ENCODE measurements at places on chromosomes 5 and 9.
A peak's percentile ranks its signal among the peaks of the same experiment; 100 is the strongest.

GRCh38 chr5:122499585-122499984 lies 187.5 kb downstream of the SNCAIP start:
- DNase-seq = no peak

GRCh38 chr9:19994296-19994695 lies 205.5 kb upstream of the SLC24A2 start:
- DNase-seq = no peak

- DNase-seq = no peak
Observed at GRCh38 chr5:95866435-95867040, 44.0 kb upstream of the GLRX start.

DNA sequence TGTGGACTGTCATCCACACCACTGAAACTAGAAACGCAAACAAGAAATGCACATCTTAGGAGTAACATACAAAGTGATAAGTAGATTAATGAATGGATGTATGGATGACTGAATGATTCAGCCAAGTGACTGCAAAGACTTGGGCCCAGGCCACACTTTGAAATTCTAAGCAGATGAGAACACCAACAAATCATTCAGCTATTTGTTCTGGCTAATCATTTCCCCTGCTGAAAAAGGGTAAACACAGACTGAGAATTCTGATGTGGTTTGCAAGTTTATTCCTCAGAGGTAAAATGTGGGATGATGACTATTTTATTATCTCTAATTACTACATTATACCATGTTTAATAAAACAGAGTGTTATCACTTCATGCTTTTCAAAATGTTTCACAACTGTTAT lies 163.2 kb upstream of the ADAMTS16 start:
- no peak for DNase-seq

DNA sequence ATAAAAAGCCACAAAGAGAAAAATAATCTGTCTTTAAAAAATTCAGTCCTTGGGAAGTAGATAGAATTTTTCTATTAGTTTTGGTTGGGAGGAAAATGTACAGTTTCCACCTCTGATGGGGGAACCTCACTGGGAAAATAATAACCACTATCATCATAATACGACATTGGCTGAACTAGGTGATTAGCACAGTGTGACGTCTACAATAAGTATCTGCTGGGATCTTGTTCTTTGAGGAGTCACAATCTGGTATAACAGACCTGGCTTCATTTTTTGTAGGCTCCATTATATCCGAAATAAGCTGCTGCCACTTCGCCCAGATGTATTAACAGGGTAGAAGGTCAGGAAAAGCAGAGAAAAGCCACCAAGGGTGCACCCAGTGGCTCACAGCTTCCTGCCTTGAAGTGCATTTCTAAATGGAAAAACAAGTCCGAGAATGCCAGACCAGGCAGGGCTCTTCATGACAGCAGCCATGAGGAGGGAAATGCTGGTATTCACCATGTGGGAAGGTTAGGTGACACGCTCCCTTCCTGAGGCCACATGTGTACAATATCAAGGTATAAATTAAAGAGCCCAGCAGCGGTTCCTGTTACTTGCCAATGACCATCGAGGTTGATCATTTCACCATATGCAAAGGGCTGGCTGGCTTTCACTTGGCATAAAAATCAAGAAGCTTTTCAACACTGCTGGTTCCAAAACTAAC lies 152.8 kb downstream of the PRELID2 start:
- DNase-seq = no peak

DNA sequence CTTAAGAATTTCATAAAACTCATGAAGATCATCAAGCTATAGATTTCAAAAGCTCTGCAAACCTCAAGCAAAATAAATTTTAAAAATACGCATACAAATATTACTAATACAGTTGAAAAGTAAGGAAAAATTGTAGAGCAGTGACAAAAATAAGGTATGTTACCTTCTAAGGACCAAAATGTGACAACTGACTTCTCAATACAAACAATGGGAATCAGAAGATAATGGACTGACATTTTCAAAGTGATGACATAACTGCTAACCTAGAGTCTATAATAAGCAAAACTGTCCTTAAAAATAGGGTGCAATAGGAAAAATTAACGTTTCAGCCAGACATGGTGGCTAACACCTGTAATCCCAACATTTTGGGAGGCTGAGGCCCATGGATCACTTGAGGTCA lies 27.1 kb downstream of the RMI1 start:
- no peak for DNase-seq

DNA sequence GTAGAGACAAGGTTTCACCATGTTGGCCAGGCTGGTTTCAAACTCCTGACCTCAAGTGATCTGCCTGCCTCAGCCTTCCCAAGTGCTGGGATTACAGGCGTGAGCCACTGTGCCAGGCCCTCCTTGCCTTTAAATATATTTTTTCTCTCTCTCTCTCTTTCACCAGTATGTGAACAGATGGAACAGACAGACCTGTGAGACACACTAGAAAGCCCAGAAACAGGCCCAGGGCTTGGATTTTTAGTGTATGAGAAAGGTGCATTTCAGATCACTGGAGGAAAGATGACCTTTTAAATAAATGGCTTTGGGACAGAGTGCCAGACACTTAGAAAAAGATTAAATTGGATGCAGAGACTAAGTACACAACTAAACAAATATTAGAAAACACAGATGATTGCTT lies 3.1 kb downstream of the RASGEF1C start:
- no peak for DNase-seq

- DNase-seq = no peak
Observed at GRCh38 chr5:97072696-97073095, 69.7 kb downstream of the LIX1 start.

DNA sequence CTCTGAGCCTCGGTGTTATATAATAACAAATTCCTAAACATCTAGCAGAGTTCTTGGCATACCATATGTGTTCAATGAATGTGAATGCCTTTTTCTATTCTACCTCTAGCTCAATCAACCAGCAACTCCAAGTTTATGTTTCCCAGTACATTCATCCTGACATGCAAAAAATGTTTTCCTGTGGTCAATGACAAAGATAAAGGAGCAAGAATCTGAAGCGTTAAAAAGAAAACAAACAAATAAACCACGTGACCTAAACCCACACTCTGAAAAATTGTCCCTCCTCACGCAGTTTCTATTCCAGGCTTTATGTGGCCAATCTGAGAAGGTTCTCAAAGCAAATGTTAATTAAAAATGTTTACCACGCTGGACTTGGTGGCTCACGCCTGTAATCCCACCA lies 18.0 kb downstream of the KLF4 start:
- no peak for DNase-seq

- DNase-seq = no peak
Observed at GRCh38 chr5:91264311-91265051, 118.6 kb downstream of the ARRDC3 start.

- no peak for DNase-seq
Observed at GRCh38 chr5:36552651-36553393, 53.6 kb upstream of the SLC1A3 start.

DNA sequence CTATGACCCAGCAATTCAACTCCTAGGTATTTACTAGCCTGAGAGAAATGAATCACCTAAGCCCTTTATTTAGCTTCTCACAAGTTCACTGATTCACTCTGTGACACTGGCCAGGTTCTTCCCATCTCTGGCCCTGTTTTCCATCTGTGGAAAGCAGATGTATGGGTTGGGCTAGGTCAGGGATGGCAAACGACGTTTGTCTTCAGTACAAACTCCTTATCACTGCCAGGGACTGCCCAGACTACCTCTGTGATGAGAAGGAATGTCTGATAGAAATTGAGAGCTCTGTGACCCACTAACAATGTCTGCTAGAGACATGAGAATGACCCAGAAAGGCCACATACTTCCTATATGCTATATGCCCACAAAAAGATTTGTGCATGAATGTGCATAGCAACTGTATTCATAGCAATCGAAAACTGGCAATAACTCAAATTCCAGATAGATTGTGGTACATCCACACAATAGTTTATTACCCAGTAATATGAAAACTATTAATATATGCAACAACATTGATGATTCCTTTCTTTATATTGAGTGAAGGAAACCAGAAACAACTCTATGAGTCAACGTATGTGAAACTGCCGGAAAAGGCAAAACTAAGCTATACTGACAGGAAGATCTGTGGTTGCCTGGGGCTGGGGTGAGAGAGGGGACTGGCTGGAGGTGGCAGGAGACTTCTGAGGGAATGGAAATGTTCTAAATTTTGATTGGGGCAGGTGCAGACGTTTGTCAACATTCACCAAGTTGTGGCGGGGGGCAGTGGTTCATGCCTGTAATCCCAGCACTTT lies 32.0 kb upstream of the ADAM19 start:
- DNase-seq = peak; percentile 44

DNA sequence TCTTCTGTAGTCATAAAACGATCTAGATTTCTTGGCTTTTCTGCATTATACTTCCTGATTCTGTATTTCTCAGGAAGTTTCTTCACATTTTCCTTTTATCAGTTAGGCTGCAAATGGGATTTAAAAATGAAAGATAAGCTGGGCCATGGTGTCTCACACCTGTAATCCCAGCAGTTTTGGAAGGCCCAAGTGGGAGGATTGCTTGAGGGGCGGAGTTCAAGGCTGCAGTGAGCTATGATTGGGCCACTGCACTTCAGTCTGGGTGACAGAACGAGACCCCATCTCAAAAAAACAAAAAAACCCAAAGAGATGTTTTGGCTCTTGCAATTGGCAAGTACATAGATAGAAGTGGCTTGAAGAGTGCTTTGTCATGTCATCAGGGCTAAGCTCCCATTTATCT lies 26.2 kb upstream of the APC start:
- no peak for DNase-seq

- no peak for DNase-seq
Observed at GRCh38 chr9:137488327-137488653, 29.2 kb upstream of the NSMF start.

- DNase-seq = peak; percentile 0
Observed at GRCh38 chr5:115022303-115022702, 147.4 kb downstream of the TRIM36 start.

GRCh38 chr5:10635257-10635866 lies 71.5 kb downstream of the ANKRD33B start:
- DNase-seq = no peak

- DNase-seq = no peak
Observed at GRCh38 chr5:55306641-55307382, 682 bp downstream of the DHX29 start.

DNA sequence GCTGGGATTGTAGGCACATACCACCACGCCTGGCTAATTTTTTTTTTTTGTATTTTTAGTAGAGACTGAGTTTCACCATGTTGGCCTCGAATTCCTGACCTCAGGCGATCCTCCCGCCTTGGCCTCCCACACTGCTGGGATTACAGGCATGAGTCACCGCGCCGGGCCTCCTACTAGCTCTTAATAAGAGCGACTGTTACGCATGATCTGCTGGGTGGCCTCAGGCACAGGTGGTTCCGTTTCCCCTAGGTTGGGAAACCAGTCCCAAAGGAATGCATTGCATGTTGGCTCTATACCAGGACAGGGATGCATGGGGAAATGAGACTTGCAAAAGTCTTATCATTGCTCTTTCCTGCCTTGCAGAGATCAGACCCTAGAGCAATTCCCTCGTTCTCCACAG lies 184.7 kb upstream of the PPP1R26 start:
- DNase-seq = no peak

DNA sequence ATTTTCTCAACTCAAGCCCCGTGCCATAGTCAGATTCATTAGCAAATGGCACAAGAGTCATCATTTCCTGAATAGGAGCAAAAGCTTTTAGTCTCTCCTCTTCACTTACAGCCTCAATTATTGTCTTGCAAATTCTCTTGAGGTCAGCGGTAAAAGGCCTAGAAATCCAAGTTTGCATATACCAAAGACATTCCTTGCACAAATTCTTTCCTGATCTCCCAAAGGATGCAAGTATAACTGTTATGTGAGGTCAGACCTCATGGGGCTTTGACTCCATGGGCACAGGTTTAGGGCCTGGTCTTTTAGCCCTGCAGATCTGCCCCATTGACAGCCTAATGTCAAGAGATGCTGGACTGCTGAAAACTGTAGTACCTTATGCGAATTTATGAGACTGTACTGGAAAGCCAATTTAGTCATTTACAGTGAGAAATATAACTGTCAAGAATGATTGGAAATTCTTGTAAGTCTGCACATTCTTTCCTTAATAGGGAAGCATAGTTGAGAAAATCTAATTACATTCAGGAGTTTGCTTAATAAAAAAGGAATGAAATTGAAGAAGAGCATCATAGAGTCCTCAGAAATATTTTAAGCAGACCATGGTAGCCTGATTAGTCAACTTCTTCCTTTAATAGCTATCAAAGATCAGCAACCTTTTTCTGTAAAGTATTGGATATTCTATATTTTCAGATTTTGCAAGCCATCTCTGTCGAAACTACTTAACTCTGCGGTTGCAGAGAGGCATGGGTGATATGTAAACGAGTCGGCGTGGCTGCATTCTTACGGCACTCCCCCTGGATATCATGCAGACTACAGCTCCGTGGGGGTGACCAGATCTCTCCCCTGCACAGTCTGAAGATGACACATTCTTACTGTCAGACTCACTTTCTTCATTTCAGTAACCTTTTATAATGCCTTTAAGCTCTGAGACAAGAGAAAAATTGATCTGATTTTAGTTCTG lies 45.2 kb downstream of the GCNT4 start:
- DNase-seq = peak; percentile 65

DNA sequence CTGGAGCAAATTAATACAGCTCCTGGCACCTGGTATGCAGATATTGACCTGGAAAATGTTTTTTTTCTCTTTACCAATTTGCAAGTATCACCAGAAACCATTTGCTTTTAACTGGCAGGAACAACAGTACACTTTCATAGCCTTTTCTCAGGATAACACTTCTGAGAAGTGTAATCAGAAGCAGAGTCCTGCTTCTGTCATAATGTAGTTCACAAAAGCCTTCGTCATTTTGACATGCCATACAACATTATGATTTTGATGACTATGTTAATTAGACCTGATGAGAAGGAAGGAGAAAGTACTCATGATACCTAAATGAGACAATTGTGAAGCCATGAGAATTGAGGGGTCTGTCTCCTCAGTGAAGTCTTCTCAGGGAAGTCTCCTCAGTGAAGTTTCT lies 41.1 kb upstream of the CARTPT start:
- DNase-seq = no peak

DNA sequence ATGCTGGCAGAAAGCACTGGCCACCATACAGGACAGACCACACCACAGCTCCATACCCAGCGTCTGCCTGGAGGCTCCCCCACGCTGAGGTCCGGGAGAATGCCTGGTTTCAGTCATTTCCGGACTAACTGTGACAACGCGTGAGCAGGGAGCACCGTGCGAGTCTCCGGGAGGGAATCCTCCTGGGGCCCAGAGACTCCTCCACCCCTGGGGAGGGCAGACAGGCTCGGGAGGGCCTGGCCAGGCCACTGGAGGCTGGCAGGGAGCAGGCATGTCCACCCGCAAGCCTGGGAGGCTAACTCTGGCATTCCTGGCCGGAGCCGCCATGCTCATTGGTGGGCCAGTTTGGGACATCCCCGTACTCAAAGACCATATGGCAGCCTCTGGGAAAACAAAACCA lies 6.5 kb downstream of the BRD3OS start:
- no peak for DNase-seq

GRCh38 chr9:127209220-127209619 lies 55.4 kb upstream of the GARNL3 start:
- DNase-seq = no peak

All from AG04449 (cell line).